Mucosa of gallbladder (tissue), 1 donor: ENCODE measurements at places on chromosomes 7 and 10. TPM values are rescaled to one million over a fixed set of nuclear protein-coding genes. Genes with fewer than 3 reads are reported as not detected.

RP9 gene
- total RNA-seq, result 9.2 TPM

HOXA9 gene
- 0.17 TPM for total RNA-seq

GHRHR gene
- total RNA-seq, result 12.3 TPM

DNA sequence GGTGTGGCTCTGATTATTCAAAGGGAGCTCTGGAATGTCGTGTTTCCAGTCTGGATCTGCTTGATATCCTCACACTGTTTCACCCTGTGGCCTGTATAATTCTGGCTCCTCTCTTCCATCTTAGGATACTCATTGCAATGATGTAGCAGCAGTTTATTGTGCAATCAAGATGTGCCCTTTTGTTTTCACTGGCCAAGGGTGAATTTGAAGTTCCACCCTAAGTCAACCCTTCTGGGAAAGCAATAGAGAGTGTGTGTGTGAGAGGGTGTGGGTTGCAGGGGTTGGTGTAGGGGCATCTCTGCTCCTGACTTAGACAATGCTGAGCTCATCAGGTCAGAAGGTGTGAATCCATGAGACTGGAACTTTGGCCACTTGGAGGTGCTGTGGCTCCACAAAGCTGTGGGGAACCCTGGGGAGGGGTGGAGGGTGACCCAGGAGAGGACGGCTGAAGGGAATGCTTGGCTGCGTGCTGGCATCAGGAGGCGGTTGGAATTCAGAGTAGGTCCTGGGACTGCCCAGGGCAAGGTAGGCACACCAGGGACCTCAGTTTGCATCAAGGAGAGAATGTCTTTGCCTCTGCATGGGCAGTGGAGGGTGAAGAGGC is 118.0 kb upstream of the PRSS58 start:
- peak; percentile 53 for DNase-seq

GRCh38 chr7:28517206-28517605 is 104.9 kb downstream of the CREB5 start:
- no peak for DNase-seq

- no peak for DNase-seq
Measured at GRCh38 chr10:106540645-106541044, 623.9 kb downstream of the SORCS1 start.

DNA sequence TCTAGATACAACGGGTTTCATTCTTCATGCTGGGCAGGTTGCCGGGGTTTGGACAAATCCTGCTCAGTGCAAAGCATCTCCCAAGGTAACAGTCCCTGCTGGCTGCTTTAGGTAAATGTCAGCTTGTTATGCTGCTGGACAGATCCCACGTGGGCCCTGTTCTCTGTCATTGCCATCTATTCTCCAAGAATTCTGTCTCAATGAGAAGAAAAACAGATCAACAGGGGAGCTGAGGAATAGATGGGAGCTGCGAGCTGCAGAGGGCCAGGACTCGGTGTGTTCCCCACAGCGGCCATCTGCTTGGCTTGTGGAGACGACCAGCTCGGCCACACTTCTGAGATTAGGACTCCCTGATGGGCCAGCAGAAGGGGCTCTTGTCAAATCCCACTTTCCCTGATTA is 235.2 kb downstream of the DPP6 start:
- DNase-seq, result no peak

- DNase-seq, result no peak
Measured at GRCh38 chr10:75852851-75853484, 421.5 kb downstream of the LRMDA start.

DNA sequence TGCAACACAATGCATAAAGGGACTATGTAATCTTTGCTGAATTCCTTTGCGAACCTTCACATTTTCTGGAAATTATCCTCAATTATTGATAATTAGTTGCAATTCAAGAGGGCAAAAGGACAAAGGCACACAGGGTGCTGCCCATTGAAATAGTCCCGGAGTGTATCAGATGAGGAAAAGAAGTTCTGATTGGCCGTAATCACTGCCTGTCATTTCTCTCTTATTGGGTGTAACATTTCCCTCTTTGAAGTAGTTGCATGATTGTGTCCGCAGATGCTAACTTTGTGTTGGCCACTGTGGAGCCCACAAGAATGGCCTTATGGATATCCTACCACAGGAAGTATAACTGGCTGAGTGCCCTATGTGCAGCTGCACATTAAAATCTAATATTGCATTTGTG is 35.1 kb upstream of the TAS2R16 start:
- DNase-seq, result no peak
